Head of caudate nucleus (tissue), 42 donors: ENCODE measurements at places on chromosomes 16 and 17.

DNA sequence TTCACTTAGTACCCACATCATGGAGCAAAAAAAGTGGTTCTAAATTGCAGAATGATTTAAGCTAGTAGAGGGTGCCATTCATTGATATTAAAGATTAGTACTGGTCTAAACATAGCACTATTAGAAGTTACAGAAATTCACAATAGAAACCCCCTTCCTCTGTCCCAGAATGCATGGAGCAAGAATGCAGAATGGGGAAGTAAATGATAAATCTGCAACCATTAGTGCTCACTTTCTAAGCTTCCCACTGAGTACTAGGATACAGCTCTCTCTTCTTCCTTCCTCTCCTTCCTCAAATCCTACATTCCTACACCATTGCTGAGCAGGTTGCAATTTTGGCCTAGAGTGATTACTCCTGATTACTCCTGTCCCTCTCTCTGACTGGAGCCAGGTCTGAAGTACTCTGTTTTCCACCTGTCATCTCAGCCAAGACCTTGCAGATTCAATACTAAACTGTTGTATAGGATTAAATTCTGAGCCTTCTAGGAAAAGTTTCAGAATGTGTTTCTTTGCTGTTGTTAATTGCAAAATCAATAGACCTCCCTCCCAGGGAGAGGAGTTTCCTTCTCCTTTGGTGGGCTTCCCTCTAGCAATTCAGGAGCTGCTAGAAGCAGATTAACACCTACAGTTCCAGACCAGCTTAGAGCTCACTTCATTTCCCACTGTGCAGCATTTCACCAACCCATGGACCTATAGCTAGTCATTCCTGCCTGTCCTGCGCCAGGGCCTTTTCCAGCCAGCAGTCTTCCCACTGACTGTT, 165.5 kb upstream of the TBX2 start:
- no peak for DNase-seq

- no peak for DNase-seq
These were observed 204.6 kb downstream of the STX8 start for GRCh38 chr17:9371019-9371418.

GRCh38 chr17:16916557-16916920, 55.4 kb downstream of the TNFRSF13B start:
- DNase-seq, result no peak

- DNase-seq, result no peak
These were observed 109.6 kb upstream of the CACNG3 start for GRCh38 chr16:24146518-24146917.

DNA sequence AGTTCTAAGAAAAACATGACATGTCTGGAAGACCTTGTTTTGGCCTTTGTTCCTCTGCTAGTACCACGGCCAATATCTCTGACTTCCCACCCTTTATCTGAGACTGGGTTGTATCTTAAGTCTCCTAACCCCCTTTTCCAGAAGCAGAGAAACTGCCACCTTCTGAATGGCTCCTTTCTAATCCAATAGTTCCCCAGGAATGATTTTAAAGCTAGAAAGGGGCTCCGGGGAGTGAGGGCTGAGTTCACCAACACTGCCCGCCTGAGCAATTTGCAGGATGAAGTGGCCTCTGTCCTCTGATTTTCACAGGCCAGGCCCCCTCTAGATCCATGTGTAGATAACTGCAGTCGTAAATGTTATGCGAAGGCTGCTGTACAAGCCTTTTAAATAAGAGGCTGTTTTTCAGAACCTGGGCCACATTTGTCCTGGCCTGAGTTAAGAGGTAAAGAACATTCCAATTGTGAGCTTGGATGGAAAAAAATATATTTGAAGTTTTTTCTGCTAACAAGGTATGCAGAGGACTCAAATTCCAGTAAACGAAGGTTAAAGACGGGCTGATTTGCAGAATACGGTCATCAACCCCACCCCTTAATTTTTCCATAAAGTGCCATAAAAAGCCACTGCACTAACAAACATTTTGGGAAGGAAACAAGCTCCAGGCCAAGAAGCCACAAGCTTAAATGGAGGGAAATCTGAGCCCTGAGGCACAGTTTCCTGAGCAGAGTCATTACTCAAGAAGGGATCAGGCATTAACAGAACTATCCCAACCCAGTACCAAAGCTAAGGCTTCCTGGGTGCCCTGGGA, 117.0 kb upstream of the MAF start:
- no peak for DNase-seq

GRCh38 chr17:33615861-33616260, 322.8 kb upstream of the ASIC2 start:
- DNase-seq, result no peak

- no peak for DNase-seq
These were observed 21.3 kb upstream of the HOXB13 start for GRCh38 chr17:48749621-48750553.

- no peak for DNase-seq
These were observed 225.8 kb downstream of the IRX3 start for GRCh38 chr16:54060599-54061421.

- no peak for DNase-seq
These were observed 4.0 kb downstream of the MYH3 start for GRCh38 chr17:10652984-10653659.
